Gastroesophageal sphincter (tissue), 4 donors: ENCODE measurements at places on chromosomes 16 and 17. TPM values are rescaled to one million over a fixed set of nuclear protein-coding genes. Genes with fewer than 3 reads are reported as not detected.
A peak's percentile ranks its signal among the peaks of the same experiment; 100 is the strongest.

GRCh38 chr16:57730771-57731730, 4.5 kb upstream of the KATNB1 start:
- ATAC-seq, result no peak

GRCh38 chr17:2008332-2009126, 16.6 kb downstream of the RTN4RL1 start:
- ATAC-seq, result no peak

DNA sequence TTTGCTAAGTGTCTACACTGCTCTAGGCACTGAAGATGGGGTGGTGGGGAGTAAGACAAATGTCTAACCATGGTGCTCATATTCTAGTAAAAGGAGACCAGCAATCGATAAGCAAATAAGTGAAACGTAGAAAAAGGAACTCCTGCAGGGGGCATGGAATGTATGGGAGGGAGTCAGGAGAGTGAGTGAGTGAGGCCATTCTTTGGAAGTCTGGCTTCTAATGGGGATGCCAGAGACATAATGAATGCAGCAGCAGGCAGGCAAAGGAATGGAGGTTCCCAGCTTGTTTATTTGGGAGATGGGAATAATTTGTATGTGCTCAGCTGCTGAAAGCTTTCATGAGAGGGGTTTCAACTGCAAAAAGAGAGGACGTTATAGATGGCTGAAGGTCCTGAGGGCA, 216.4 kb upstream of the DYNLRB2 start:
- no peak for ATAC-seq

DNA sequence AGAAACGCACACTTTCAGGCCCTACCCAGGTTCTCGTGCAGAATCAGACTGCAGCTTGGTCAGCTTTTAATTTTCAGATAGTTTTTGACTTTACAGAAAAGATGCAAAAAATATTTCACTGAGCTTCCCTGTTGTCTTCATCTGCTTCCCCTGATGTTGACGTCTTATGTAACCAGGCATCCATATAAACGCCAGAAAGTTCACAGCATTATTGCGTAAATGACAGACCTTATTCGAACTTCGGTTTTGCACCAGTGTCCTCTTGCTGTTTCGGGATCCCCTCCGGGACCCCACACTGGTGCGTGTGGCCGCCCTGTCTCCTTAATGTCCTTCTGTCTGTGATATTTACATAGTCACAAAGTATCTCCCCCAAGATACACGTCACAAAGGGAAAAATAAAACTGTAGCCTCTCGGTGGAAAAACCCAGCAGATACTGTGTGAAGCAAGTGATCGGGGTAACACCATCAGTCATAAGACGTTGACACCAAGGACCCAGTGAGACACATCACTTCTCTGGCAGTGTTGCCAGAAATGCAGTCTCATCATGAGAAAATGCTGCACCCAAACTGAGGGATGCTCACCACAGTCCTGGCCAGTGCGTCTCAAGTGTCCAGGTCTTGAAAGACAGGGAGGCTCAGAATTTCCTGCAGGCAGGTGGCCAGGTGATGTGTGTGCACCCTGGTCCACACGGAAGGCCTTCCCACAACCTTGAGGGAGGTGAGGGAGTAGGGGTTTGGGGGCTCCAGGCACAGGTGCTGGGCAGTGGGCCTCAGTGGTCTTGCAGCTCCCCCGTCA, 4.3 kb downstream of the BANP start:
- no peak for ATAC-seq

CDC6 gene
- 0.54 TPM for total RNA-seq

DNA sequence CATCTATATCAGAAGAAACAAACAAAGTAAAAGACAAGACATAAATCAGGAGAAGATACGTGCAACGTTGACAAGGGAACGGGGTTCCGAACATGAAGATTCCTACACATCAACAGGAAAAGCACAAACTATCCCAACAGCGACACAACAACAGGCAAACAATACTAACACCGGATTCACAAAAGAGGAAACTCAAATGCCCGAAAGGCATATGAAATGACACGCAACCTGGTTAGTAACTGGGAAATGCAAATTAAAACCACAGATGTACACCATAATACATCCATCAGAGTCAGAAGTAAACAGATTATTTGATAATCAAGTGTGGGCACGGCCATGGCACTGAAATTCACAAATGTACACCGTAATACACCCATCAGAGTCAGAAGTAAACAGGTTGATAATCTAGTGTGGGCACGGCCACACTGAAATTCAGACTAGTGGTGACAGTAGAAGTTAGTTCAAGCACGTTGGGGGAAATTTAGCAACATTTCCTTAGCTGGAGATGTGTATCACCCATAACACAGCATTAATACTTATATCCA, 171.9 kb upstream of the RPH3AL start:
- ATAC-seq, result no peak

NOTUM gene
- not detected for total RNA-seq

DNA sequence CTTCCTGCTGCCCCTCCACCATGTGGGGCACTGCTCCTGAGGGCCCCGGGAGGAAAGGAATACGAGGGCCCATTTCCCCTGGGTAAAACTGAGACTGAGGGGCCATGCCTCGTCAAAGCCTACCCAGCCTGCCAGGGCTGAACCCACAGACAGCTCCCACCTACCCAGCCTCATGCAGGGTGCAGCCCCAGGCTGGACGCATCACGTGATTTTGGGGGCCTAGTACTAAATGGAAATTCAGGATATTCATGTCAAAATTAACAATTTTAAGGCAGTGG, 3.4 kb upstream of the OSGIN1 start:
- ATAC-seq, result no peak

- ATAC-seq, result no peak
Observed at GRCh38 chr17:32626379-32626791, 139.6 kb downstream of the CDK5R1 start.

DNA sequence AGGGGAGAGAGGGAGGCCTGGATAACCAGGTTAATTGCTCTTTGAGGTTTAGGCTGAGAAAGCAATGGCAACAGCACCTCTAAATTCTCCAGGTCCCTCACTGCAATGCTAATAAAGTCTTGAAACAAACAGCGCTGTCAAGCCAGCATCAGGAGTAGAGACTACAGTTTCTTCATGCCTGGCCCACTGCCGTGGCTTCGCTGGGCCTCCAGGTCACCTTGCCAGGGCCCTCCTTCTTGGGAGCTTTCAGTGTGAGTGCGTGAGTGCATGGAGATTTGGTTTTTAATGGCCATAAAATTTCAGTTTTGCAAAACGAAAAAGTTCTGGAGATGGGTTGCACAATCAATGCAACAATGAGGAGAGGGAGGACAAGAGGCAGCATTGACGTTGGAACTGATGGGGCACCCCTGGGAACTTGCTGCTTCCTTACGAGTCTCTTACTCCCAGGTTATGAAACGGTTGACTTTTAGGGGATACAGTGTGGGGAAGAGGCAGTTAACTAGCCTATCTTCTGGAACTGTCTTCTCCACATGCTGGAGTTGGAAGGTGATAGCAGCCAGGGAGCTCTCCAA, 229.4 kb downstream of the XYLT1 start:
- no peak for ATAC-seq

- ATAC-seq, result no peak
Observed at GRCh38 chr16:67248073-67248400, 742 bp upstream of the SLC9A5 start.

- peak; percentile 78 for ATAC-seq
Observed at GRCh38 chr17:40451420-40451819, 8.2 kb downstream of the IGFBP4 start.

OR3A3 gene
- not detected for total RNA-seq

CASKIN2 gene
- total RNA-seq, result 13.7 TPM

DNA sequence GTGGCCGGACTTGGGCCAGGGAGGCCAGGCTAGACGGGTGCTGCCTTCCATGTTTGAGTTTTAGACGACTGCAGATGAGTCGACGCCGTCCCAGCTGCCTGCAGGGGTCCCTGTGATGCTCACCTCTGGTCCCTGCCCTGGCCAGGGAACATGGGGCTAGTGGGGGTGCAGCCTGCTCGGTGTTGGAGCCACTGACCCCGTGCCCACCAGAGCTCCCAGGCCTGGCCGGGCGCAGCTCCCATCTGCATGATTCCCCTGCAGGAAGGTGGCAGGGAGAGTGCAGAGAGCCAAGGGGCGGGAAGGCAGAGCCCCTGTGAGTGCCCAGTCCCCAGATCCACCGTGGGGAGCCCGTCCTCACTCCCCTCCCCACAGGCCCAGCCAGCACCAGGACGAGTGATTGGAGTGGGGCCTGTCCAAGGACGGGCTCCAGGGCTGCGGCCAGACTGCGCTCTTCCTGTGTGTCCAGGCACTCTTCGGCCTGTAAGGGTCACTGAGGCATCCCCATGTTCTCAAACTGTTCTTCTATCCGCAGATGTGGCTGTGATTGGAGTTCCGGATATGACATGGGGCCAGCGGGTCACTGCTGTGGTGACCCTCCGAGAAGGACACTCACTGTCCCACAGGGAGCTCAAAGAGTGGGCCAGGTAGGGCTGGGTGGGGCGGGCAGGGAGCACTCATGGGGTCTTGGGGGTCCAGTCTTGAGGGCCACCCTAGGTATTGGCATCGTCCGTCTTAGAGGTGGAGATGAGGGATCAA, 26.0 kb upstream of the CDH15 start:
- no peak for ATAC-seq
